ENCODE measurements at places on chromosomes 1 and 21.
A peak's percentile ranks its signal among the peaks of the same experiment; 100 is the strongest.

GRCh38 chr1:100320311-100321099 is 31.8 kb upstream of the CDC14A start:
- DNase-seq: no peak

- DNase-seq: no peak
Observed at GRCh38 chr1:39919545-39919944, 17.8 kb upstream of the MYCL start.

GRCh38 chr1:206556750-206557635 is 49.7 kb downstream of the RASSF5 start:
- peak; percentile 88 for DNase-seq

- no peak for DNase-seq
Observed at GRCh38 chr1:150161747-150162581, 12.2 kb downstream of the PLEKHO1 start.

DNA sequence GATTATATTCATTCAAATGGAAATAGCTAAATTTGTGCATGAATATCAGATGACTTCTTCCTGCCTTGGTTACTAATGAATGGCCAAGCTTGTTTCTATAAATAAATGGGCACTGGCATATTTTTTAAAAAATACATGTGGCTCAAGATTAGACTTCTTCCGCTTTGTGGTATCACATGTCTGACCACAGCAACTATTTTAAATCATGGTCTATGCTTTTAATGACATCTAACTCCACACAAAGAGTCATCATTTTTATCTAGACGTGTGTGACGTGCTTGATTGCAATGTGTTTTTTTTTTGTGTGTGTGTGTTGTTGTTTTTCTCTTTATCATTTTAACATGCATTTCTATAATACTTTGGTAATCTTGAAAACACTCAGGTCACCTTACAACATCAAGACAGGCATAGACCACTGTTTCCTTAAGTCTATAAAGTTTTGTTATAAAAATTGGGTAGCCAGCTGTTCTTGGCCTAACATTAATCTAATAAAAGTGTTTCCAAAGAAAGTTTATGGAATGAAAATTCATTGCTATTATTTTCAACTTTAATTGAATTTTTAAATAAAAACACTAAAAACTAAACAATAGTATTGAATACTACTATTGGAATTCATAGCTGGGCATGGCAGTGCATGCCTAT is 29.5 kb downstream of the RGS1 start:
- no peak for DNase-seq

DNA sequence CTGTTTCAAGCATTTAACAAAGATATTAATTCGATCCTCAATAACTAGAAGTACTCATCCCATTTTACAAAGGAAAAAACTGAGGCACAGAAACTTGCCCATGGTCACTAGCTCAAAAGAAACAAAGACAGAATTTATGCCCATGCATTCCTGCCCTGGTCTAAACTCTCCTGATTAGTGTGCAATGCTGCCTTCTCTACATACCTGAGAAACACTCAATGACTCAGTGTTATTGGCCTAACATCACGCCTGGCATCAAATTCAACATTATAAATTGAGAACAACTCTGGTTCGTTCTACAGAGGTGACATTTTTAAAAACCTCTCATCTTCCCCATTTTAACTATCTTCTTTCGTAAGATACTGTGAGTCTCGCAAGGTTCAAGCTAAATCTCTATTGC is 5.2 kb downstream of the APP start:
- no peak for DNase-seq

DNA sequence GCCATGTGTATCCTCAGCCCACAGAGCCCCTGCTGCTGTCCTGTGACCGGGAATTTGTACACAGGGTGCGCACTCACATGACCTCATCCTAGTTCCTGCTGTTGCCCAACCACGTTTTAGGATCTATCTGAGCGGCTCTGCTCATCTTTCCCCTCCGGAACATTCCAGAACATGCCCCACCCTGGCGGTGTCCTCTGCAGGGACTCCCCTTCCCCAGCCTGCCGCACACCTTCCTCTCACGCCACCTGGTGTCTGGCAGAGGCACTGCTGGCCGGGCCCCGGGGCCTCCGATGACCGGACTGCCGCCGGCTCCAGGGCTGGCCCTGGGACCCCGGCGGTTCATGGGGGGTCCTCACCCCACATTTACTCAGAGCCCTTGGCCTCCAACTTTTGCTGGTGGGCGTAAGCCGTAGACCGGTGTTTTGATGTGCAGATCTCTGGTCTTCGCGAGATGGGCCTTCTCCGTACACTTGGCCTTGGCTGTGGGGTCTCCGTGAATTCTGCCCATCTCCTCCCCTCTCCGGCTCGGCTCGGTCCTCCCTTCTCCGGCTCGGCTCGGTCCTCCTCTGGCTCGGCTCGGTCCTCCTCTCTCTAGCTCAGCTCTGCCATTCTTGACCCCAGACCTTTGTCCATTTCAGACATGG is 29.5 kb downstream of the ARHGEF16 start:
- peak; percentile 8 for DNase-seq

DNA sequence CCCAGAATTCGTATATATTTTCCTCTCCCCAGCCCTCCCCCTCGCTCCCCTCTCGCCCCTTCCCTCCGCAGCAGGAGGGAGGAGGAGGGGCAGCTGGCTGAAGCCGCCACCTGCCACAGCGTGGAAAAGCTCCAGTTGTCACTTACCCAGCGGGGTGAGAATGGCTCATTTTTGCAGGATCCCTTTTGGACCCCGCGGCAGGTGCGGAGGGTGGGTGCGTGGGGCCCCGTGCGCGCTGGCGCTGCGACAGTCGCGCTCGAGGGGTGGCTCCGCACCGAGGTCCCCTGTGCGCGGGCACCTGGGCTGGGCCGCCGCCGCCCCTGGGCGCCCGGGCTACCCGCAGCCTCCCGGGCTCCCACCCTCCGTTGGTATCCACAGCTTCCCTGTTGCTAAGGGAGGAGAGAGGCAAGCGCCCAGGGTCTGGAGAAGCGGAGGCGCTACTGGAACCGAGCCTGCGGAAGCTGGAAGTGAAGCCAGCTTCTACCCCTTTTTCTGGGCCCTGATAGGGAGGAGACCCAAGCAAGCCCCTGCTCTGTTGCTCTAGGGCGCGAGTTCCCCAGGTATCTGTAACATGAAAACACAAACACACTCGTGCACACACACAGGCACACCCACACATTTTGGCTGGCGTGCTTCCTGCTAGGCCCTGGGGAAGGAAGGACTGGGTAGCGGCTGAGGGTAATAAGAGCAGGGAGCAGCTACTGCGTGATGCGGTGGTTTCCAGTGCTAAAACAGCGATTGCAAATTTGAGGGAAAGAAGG is at the start of gene ERICH3:
Gene ERICH3, minus strand, starts transcription at position 442 of the 761 bp plus-strand sequence. Its CDS starts 273 bp downstream, at position 169.
- no peak for DNase-seq

DNA sequence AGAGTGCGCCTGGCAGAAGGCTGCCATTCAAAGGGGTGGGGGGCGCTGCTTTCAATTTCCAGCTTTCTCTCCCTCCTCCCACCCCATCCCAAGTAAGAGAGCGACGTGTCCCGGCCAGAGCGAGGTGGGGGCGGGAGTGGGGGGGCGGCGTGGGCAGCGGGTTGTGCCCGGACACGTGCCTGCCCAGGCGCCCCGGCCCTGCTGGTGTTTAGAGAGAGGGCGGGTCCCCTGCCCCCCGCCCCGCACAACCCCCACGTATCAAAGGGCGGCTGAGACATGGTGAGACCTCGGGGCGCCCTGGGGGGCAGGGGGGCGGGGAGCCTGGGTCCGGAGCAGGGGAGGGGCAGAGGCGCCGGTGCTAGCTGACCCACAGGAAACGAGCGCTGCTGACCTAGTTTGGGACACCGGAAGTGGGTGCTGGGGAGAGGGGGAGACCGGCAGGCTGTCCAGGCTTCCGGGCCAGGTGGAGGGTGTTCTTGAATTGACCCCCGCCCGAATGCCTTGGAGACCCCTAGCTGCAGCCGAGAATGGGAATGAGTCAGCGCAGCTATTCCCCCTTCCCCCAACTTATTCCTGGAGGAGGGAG is 1.3 kb downstream of the ZBTB7B start:
- DNase-seq: no peak

DNA sequence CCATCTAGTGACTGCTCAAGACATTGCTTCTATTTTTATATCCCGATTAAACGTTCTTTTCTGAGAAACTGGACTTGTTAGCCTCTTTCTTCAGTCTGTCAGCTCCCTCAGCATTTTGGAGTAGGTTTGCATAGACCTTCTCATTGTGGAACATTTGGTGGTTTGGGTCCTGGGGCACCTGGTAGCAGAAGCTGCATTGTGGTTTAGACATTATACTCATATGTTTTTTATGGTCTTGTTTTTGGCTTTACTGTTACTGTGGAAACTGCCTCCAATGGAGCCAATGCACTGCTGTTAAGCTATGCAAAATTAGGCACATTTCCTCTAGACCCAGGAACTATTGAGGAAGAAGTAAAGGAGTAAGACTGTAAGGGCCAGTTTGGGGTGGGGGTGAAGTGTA is 36.7 kb upstream of the LRRC8B start:
- no peak for DNase-seq

DNA sequence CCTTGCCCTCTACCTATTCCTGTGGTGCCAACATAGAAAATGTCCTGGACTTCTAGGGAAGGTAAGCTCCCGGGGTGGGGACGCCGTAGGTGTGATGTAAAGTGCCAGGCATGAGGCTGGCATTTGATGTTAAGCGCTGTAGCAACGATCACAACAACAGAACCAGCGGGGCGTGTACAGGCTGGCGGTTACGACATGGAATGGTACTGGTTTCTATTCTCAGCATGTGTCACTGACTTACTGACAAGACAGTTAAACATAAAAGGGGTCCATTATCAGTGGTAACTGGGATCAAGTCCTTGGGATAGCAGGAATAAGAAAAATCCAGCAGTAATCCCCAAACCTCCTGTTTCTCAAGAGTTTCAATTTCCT is 58.9 kb downstream of the TGFBR3 start:
- no peak for DNase-seq

DNA sequence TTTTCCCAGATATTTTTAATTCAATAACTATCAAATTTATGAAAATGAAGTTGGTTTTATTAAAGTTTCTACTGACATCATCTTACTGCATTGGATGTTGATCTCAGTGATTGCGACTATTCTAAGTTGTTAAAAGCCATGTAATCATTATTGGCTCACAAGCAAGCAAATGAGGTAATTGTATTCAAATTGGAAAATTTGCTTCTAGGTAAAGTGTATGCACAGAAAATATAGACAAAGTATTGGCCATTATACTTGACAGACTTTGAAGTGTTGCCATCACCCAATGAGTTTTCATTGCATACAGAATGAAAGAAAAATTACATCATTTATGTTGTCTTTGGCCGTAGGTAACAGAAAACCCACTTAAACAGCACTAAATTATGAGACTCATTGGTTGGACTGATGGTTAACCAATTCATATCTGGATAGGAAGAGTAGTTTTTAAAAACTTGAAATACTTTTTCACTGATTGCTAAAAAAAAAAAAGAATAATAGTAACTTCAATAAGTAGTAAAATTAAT is 299.2 kb downstream of the USP25 start:
- DNase-seq: no peak

DNA sequence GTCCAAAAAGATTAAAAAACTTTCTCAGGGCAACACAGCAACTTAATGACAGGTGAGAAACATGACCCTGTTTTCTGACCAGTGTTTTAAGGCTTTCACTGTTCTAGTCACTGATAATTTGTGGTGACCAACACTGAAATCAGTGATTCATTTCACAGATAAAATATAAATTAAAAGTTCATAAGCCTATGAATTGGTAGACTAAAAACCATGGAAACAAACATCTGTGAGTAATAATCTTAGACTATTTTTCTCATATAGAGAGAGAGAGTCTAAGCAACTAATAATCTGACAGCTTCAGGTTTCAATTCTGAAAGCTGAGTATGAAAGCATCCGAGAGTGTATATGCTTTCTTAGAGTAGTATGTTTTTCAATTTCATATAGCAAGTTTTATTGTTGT is 536.9 kb downstream of the ADGRL2 start:
- no peak for DNase-seq

DNA sequence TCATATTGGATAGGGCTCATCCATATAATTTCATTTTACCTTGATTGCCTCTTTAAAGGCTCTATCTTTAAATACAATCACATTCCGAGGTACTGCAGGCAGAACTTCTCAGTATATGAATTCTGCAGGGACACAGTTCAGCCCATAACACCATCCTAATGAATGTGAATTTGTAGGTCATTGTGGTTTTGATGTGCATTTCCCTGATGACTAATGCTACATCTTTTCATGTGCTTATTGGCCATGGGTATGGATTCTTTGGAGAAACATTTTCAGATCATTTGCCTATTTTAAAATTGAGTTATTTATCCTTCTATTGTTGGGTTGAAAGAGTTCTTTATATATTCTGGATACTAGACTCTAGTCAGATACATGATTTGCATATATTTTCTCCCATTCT is 9.6 kb upstream of the RPS6KC1 start:
- no peak for DNase-seq

GRCh38 chr1:6588128-6588892 is 8.5 kb downstream of the ZBTB48 start:
- no peak for DNase-seq

GRCh38 chr1:48003741-48004531 is 6.8 kb upstream of the TRABD2B start:
- no peak for DNase-seq

DNA sequence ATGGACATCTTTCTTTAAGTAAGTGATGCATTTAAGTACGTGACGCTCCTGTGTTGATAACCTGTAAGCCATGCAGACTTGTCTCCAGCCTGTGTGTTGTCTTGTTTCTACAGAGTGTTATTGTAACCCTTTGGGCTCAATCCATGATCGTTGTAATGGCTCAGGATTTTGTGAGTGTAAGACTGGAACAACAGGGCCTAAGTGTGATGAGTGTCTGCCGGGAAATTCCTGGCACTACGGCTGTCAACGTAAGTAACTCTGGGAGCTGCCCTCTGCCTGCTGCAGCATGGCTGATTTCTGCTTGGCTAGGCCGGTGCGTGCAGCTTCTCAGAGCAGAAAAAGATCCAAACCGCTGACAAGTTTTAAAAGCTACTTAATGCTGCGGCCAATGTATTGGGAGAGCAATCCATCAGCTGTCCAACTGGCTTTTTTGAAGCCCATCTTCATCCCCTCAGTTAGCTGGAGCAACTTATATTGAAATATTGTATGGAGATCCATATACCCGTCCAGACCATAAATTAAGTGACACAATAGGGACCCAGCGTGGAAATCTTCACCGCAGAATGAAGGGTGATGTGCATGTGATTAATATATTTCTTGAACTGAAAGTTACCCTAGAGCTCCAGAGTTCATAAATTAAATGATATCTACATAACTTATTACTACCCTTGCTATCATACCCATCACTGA is 295.9 kb downstream of the NTNG1 start:
- no peak for DNase-seq

GRCh38 chr1:216153130-216153529 is 270.1 kb downstream of the USH2A start:
- DNase-seq: no peak

GRCh38 chr1:81695741-81696140 is 105.0 kb upstream of the ADGRL2 start:
- DNase-seq: no peak

- no peak for DNase-seq
Observed at GRCh38 chr1:236103059-236103458, 38.2 kb upstream of the NID1 start.

All from activated CD4-positive, alpha-beta T cell treated with anti-CD3 and anti-CD28 coated beads for 24 hours (primary cell).